ENCODE measurements at places on chromosomes 3 and 15. TPM values are rescaled to one million over a fixed set of nuclear protein-coding genes. Genes with fewer than 3 reads are reported as not detected.

The RNU6-1 gene
- total RNA-seq, result not detected

GRCh38 chr3:62632510-62633294 is 242.5 kb downstream of the CADPS start:
- no peaks in the 10 kb centered on the region for H3K27me3 ChIP-seq
- H3K36me3 ChIP-seq, result no peaks in the 10 kb centered on the region
- no peak for DNase-seq
- H3K4me1 ChIP-seq, result peaks cover 4% of the 10 kb centered on the region
- no peak overlapping the region for H3K4me3 ChIP-seq

DNA sequence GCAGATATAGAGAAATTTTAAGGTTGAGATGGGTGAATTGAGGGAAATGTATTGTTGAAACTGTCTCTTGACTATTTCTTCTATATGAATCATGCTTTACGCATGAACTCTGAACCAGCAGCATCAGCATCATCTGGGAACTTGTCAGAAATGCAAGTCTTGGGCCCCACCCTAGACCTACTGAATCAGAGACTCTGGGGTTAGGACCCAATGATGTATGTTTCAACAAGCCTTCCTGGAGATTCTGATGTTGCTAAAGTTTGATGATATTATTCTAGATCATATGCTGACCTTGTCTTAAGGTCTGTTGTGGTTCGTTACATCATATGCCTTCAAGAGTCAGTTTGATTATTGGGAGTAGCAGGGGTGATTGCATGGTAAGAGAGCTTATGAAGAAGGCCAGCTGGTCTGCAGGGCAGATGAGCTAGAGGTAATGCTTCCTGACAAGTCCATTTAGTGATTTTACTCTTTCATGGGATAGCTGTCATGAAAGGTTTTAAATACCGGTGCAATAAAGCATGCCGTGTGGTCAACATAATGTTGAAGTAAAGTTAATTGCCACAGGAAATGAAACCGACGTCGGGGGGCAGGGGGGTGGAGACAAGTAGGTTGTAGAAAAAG is 152.4 kb upstream of the MRPL3 start:
- no peaks in the 10 kb centered on the region for H3K27me3 ChIP-seq
- no peaks in the 10 kb centered on the region for H3K4me1 ChIP-seq
- no peak overlapping the region for H3K4me3 ChIP-seq
- DNase-seq, result no peak
- H3K27ac ChIP-seq, result no peak overlapping the region

- H3K27me3 ChIP-seq, result no peaks in the 10 kb centered on the region
- no peak for DNase-seq
- H3K4me3 ChIP-seq, result no peak overlapping the region
- peaks cover 24% of the 10 kb centered on the region for H3K36me3 ChIP-seq
Observed at GRCh38 chr15:58856086-58856485, 77.4 kb downstream of the SLTM start.

DNA sequence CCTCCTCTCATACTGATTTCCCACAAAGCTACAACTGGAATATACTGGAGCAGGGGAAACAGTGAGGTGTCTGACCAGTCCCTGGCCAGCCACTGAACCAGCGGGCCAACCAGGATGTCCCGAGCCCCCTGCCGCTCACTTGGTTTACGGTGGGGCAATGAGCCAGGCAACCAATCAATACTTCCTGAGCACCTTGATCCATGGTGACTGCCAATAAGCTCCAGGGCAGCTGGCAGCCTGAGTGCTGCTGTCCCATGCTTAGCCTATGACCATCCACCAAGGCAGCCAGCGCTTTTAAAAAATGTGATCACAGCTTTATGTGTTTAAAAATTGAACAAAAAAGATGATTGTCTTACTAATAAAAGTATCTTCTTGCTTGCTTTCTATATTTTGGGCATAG is 4.2 kb downstream of the SCN10A start:
- H3K4me3 ChIP-seq, result no peak overlapping the region
- DNase-seq, result no peak
- no peak overlapping the region for H3K27ac ChIP-seq
- no peaks in the 10 kb centered on the region for H3K36me3 ChIP-seq
- H3K27me3 ChIP-seq, result no peaks in the 10 kb centered on the region
- no peaks in the 10 kb centered on the region for H3K4me1 ChIP-seq

DNA sequence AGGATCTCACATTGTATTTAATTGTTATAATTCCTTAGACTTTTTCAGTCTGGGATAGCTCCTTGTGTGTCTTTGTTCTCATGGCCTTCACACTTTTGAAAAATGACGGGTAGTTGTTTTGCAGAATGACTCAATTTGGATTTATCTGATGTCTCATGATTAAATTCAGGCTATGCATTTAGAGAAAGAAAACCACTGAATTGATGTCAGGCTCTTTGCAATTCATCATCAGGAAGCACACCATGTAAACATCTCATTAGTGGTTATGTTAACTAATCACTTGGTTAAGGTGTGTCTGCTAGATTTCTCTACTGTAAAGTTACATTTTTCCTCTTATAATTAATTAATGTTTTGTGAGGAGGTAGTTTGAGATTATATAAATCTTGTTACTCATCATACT is 8.0 kb upstream of the SLC22A13 start:
- no peak overlapping the region for H3K27ac ChIP-seq
- H3K4me1 ChIP-seq, result no peaks in the 10 kb centered on the region
- H3K27me3 ChIP-seq, result no peaks in the 10 kb centered on the region
- DNase-seq, result no peak
- H3K4me3 ChIP-seq, result no peak overlapping the region
- peaks cover 29% of the 10 kb centered on the region for H3K36me3 ChIP-seq

The THSD4 gene
- total RNA-seq, result 206 TPM

DNA sequence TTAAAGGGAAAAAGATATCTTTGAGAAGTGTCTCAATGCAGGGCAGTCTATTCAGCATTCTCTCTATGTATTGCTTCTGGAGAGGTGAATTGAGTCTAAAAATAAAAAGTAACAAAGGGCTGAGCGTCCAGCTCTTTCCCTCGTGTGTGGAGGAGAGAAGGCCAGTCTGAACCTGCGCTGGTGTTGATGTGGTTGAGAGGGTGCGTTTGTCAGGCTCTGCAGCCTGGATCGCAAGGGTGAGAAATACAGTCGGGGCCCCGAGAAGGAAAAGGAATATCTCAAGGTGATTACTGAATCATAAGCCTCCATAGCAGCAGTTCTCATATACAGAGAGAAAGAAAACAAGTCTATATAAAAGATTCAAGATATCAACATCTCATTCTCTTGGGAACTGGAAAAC is 494.1 kb upstream of the MDFIC2 start:
- H3K4me1 ChIP-seq, result no peaks in the 10 kb centered on the region
- H3K27me3 ChIP-seq, result no peaks in the 10 kb centered on the region
- H3K4me3 ChIP-seq, result no peak overlapping the region
- no peak overlapping the region for H3K27ac ChIP-seq
- DNase-seq, result no peak
